ENCODE measurements at places on chromosomes 2 and 18.

DNA sequence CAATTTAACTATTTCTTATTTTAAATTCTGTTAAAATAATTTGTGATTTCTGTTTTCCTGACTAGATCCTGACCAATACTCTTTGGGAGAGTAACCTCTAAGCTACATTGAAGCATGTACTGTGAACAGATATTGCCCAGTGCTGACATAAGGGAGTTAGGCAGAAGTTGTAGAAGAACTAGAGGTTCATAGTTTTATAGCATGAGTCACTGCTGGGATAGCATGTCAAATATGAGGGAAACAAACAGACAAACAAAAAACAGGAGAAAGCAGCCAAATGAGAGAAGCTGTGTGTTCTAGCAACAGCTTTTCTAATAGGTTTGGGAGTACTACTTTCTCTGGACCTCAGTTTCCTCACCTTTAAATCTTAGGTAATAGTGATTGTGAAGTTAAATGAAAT lies 72.4 kb downstream of the CERS6 start:
- DNase-seq, result peak; percentile 57

GRCh38 chr2:223915071-223915470 lies 30.1 kb downstream of the WDFY1 start:
- no peak for DNase-seq

GRCh38 chr2:118683460-118683859 lies 164.0 kb downstream of the EN1 start:
- no peak for DNase-seq

GRCh38 chr18:34915046-34915445 lies 126.2 kb upstream of the MAPRE2 start:
- DNase-seq, result no peak

GRCh38 chr18:58105888-58106260 lies 61.8 kb downstream of the NEDD4L start:
- DNase-seq, result peak; percentile 13

DNA sequence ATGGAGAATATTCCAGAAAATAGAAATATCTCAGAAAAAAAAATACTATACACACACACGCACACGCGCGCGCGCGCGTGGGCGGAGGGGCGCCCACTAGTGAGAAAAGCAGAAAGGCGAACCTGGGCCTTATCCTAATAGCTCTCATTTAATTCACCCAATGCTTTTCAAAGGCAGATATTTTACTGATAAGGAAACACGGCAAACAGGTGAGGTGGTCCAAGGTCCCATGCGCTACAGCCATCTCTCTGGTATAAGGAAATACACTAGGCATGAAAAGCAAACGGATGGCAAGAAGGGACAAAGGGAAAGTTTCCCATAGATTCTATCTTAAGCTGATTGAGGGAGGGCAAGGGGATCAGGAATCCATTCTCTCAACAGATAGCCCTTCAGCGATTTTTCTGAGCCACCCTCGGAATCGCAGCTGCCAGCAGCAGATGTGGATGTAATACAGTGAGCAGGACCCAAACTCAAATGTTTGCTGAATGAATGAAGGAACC lies 136.7 kb downstream of the TMEM247 start:
- peak; percentile 45 for DNase-seq

DNA sequence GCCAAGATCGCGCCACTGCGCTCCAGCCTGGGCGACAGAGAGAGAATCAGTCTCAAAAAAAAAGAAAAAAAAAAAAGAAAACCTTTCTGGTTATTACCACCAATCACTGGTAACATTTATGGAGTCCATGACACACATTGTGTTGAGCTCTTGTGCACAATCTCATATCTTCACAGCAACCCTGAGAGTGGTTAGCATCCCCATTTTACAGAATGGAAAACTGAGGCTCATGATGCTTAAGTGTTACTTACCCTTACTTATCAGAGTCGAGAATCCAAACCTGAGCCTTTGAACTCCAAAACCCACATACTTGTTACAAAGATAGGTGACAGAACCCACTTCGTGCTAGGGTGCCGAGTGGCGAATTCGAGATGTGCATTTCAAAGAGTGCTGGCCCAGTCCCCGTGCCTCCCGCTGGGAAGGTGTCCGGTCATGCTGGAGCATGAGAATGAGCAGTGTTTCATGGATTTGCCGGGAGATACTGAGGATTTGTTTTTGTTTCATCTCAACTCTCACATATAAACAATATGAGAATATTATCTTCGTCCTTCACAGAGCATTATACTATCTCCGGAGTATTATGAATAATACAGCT lies 50.9 kb downstream of the CYP27C1 start:
- no peak for DNase-seq

DNA sequence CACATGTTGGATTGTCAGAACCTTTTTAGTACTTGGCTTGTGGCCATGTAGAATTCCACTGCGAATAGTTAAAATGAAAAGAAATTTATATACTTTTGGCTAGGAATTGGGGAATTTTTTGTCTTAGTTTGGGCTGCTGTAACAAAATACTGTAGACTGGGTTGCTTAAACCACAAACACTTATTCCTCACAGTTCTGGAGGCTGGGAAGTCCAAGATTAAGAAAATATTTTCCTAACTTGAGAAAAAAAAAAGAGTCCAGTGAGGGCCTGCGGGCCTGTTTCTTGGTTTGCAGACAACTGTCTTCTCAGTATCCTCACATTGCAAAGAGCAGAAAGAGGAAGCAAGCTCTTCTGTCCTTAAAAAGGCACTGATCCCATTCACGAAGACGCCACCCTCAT lies 81.9 kb downstream of the CD226 start:
- DNase-seq, result peak; percentile 66

- peak; percentile 98 for DNase-seq
These were observed 203.2 kb downstream of the SH3RF3 start for GRCh38 chr2:109331896-109332848.

DNA sequence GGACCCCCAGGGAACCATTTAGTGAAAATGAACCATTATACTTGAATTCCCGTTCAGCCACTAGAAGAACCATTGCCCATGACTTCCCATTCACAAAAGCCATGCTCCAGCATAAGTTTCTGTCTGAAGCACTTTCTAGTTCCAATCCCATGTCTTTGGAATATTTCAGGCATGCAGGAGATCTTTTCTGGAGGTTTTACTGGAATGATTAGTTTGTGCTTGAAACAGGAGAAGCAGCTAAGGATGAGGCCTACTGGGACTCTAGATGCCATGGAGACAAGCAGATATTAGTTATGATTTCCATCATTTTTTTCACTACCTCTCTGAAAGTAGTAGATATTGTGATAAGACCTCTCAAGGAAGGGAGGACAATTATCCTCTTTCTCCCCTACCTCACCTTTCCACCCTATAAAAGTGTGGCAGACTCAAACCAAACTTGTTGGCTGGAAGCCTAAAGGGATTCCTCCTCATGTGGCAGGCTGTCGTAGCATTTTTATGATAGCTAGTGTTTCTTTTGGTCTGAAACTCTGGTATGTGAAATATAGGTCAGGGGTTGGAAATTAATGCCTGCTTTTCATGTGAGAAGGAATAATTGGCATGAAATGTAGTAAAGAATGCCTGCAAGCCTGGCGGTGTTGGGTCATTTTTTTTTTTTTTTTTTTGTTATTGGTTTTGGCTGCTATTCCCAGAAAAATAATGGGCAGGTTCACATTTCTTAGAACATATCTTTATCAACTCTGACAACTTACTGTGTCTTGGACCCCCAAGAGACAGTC lies 29.3 kb upstream of the MMADHC start:
- peak; percentile 54 for DNase-seq

DNA sequence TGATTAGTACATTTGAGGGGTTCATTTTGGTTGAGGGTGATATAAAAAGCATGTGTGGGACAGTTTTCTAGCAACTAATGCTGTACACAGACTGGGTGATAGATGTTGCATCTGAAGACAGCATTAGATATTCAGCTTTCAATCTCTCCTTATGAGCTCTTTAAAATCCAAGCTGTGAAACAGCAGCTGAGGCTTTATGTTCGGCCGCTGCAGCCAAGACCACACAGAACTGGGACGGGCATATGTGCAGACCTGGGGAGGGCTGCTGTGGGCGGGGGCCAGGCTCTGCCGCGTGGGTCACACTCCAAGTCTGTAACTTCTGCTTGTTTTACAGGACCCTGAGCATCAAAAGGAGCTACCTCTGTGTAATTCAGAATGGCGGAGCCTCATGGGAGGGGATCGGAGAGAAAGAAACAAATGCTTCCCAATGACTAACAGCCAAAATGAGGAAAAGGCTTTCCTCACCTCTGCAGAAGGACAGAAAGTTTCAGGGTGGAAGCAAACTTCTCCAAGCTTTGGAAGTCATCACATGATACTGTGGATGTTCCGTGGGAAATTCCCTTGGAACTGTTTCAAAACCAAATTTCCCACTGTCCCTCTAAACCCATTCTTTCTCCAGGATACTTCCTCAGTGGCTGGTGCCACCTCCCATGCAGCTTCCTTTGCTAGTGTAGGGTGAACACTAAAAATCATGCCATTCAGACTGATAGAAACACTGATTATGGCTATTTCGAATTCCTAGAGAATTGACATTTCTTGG lies 711.9 kb upstream of the ID2 start:
- peak; percentile 16 for DNase-seq

DNA sequence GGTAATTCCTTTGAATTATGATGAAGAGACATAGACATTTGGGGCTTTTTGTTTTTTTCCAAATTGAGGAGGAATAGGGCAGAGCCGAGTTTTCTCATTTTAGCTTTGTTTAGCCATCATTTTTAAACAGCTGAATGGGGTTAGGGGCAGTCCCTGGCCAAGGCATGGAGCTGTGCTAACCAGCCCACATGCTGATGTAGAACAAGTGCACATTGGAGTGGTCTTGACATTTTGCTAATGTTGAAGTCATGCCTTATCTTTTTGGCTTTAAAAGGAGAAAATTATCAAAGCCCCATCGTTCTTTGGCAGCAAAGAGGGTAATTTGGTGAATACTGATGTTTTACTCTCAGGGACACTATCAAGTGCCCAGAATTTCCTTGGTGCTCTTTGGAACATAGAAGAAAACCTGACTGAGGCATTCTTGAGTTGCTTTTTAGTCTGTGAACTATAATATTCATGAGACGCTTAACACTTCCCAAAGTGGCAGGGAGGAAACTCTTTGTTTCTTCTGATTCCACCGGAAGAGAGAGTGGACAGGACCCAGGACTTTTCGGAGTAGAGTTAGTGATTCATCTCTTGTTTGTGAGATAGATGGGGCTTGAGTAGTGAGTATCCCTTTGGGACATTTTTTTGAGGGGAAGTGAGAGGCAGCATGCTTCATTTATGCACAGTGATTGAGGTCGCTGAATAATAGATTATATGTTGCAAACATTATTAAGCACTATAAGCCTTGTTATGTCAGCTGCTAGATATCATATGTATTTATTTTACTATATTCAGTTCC lies 45.0 kb downstream of the MTA3 start:
- no peak for DNase-seq

DNA sequence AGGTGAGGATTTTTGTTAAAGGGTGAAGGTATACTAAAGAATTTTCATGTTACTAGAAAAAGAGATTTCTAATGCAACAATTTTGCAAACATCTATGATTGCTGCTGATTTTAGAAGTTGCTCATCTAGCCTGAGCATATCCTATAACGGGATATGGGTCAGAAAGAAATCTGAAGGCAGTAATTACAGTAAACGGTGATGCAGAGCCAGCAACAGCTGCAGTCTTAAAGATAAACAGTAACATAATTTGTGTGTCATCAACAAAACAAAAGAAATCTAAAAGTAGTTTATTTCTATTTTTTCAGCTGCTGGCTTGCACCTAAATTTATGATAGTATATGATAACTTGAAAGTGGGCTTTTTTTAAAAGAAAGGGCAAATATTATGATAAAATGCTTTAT lies 215.7 kb downstream of the SLC4A10 start:
- DNase-seq, result no peak

DNA sequence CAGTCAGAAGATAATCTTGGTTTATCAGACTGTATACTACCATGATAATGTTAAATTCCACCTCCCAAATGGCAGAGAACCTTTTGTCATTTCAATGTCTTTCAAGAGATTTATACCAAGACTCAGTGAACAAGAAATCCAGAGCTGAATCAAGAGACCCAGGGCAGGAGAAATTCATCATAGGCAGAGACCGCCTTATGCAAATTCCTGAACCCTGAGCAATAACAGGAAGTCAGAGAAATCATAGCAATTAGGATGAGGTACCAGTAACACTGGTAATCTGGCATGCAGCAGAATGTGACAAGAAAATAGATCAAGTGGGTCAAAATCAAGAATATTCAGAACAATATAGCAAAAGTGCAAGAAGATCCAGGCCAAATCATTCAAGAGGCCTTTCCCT lies 412.4 kb upstream of the LRATD1 start:
- DNase-seq, result no peak

- DNase-seq, result peak; percentile 66
These were observed 887 bp upstream of the ZNF396 start for GRCh38 chr18:35377875-35378573.

DNA sequence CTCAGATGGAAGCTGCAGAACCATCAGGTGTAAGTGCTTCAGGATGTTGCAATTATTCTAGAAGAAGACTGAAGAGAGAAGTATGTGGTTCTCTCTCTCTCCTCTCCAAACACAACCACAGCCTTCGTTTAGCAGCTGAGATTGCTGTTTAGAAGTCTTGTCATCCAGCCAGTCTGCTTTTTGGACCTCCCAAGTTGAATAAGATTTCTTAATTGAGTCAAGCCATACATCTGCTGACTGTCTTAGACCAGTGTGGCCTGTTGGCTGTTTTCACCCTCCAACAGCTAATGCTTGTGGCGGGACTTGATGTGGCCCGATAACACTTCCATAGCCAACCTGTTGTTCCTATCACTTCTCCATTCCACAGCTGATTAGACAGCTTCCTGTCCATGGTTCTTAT lies 91.3 kb upstream of the TMEM17 start:
- peak; percentile 79 for DNase-seq

DNA sequence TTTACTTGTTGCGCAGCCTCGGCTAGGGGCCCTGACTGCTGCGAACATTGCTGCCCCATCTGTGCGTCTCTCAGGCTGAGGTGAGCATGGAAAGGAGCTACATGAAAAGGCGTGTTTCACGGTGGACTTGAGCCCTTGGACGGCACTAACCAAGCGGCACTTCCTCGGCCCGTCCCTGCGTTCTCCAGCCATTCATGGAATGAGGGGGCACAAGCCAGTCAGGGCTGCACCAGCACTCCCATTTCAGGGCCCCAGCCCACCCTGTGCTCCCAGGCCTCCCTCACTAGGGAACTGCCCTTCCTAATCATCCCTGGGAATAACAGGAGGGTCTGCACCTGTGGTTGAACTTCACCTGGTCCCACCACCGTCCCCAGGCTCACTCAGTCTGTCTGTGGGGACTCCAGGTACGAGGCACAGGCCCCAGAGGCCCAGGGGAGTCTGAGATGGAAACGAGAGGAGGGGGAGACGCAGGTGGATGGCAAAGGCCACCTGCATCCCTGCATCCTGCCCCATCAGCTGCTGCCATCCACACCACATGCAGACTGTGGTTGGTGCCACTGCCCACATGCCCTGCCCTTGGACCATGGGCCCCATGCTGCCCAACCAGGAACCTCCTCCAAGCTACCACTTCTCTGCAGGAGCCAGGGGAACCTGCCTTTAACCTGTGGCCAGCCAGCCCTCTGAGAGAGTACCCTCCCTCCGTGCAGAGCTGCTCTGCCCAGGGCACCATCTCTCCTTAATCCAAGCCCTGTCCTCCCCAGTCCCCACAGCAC lies 99.7 kb downstream of the EIPR1 start:
- DNase-seq, result no peak

GRCh38 chr2:9918275-9918674 lies 33.2 kb upstream of the GRHL1 start:
- peak; percentile 60 for DNase-seq
